ENCODE measurements at places on chromosomes 12 and 14. TPM values are rescaled to one million over a fixed set of nuclear protein-coding genes. Genes with fewer than 3 reads are reported as not detected.

Gene CFAP54
- 0.32 TPM for total RNA-seq

Gene COQ6
- total RNA-seq = 21.6 TPM

Gene OR6C74
- total RNA-seq = not detected

Gene MYL2
- total RNA-seq = not detected

- no peak for DNase-seq
- no peaks in the 10 kb centered on the region for H3K27me3 ChIP-seq
- no peaks in the 10 kb centered on the region for H3K36me3 ChIP-seq
- H3K4me1 ChIP-seq = no peaks in the 10 kb centered on the region
- no peak overlapping the region for H3K27ac ChIP-seq
- no peak overlapping the region for H3K4me3 ChIP-seq
Measured at GRCh38 chr12:132481345-132481744, 8.6 kb upstream of the FBRSL1 start.

- H3K4me1 ChIP-seq = no peaks in the 10 kb centered on the region
- no peaks in the 10 kb centered on the region for H3K36me3 ChIP-seq
- no peak for DNase-seq
- no peak overlapping the region for H3K27ac ChIP-seq
- no peaks in the 10 kb centered on the region for H3K27me3 ChIP-seq
Measured at GRCh38 chr14:26729851-26730250, 132.0 kb upstream of the NOVA1 start.

- H3K27me3 ChIP-seq = no peaks in the 10 kb centered on the region
- H3K36me3 ChIP-seq = no peaks in the 10 kb centered on the region
- no peaks in the 10 kb centered on the region for H3K4me1 ChIP-seq
- H3K27ac ChIP-seq = no peak overlapping the region
- DNase-seq = no peak
Measured at GRCh38 chr12:68206446-68206845, 19.2 kb downstream of the IL26 start.

GRCh38 chr12:122148657-122149056, 25.4 kb downstream of the IL31 start:
- no peak for DNase-seq
- H3K27me3 ChIP-seq = no peaks in the 10 kb centered on the region
- H3K4me1 ChIP-seq = no peaks in the 10 kb centered on the region
- H3K27ac ChIP-seq = no peak overlapping the region
- no peaks in the 10 kb centered on the region for H3K36me3 ChIP-seq

DNA sequence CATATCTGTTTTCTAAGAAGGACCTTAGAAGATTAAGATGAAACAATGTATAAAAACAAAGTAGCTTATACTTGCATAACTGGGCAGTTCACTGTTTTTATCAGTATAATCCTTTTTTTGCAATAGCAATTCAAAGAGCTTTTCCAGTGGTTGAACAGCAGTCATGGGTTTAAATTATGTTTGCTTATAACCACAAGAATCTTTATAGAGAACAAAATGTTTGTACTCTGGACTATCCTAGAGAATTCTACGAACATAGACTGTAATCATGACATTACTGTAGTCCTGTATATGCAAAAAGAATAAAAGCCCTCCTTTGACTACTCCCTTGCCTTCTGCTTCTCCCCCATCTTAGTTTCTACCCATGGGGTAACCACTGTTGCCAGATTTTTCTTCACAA, 5.7 kb downstream of the FAM177A1 start:
- no peak for DNase-seq
- peaks cover 15% of the 10 kb centered on the region for H3K4me1 ChIP-seq
- no peaks in the 10 kb centered on the region for H3K36me3 ChIP-seq
- H3K27ac ChIP-seq = peak overlapping the region; percentile 78

GRCh38 chr14:93007225-93007997, 84.5 kb downstream of the CHGA start:
- no peaks in the 10 kb centered on the region for H3K27me3 ChIP-seq
- DNase-seq = peak; percentile 56
- peak overlapping the region; percentile 32 for H3K27ac ChIP-seq
- H3K36me3 ChIP-seq = no peaks in the 10 kb centered on the region
- H3K4me3 ChIP-seq = no peak overlapping the region
- peaks cover 13% of the 10 kb centered on the region for H3K4me1 ChIP-seq

GRCh38 chr12:90333939-90334338, 621.0 kb downstream of the CCER1 start:
- no peak for DNase-seq
- H3K4me3 ChIP-seq = no peak overlapping the region
- H3K4me1 ChIP-seq = no peaks in the 10 kb centered on the region
- H3K27ac ChIP-seq = no peak overlapping the region
- no peaks in the 10 kb centered on the region for H3K36me3 ChIP-seq

GRCh38 chr14:93059260-93059659, 56.5 kb downstream of the ITPK1 start:
- no peaks in the 10 kb centered on the region for H3K36me3 ChIP-seq
- no peaks in the 10 kb centered on the region for H3K27me3 ChIP-seq
- peaks cover 17% of the 10 kb centered on the region for H3K4me1 ChIP-seq
- no peak for DNase-seq
- no peak overlapping the region for H3K4me3 ChIP-seq

- peak; percentile 22 for DNase-seq
- H3K27me3 ChIP-seq = no peaks in the 10 kb centered on the region
- no peaks in the 10 kb centered on the region for H3K36me3 ChIP-seq
- peaks cover 3% of the 10 kb centered on the region for H3K4me1 ChIP-seq
- no peak overlapping the region for H3K4me3 ChIP-seq
- no peak overlapping the region for H3K27ac ChIP-seq
Measured at GRCh38 chr14:89625244-89625713, 208.2 kb upstream of the FOXN3 start.
